Left ventricle myocardium inferior (tissue), 1 donor: ENCODE measurements at places on chromosomes 12 and 14. TPM values are rescaled to one million over a fixed set of nuclear protein-coding genes. Genes with fewer than 3 reads are reported as not detected.

- no peak for DNase-seq
These were observed 14.3 kb downstream of the EXOC3L4 start for GRCh38 chr14:103108749-103109207.

NAV3 gene
- 1.5 TPM for total RNA-seq

POC1B gene
- total RNA-seq: 8.6 TPM

DNA sequence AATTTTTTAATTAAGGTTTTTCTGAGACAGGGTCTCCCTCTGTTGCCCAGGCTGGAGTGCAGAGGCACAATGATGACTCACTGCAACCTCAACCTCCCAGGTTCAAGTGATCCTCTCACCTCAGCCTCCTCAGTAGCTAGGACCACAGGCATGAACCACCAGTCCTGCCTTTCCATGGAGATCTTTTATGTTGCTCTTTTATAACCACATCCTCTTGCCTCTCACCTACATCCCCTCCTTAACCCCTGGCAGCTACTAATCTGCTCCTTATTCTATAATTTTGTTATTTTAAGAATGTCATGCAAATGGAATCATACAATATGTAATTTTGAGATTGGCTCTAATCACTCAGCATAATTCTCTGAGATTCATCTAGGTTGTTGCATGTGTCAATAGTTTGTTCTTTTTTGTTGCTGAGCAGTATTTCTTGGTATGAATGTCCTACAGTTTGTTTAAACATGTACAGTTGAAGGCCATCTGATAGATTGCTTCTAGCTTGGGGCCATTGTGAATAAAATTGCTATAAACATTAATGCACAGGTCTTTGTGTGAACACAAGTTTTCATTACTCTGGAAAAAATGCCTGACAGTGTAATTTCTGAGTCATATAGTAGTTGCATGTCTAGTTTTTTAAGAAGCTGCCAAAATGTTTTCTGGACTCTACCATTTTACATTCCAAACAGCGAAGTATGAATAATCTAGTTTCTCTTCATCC is 249.2 kb upstream of the AMIGO2 start:
- DNase-seq: no peak

- no peak for DNase-seq
These were observed 53.0 kb downstream of the PEX5 start for GRCh38 chr12:7242176-7243101.
